Activated effector memory CD4-positive, alpha-beta T cell treated with Interleukin-2 at 50 U/mL for 16 hours (primary cell): ENCODE measurements at places on chromosomes 2 and 18.

GRCh38 chr18:48952287-48953103 lies 1.7 kb upstream of the SMAD7 start:
- peak; percentile 49 for DNase-seq

DNA sequence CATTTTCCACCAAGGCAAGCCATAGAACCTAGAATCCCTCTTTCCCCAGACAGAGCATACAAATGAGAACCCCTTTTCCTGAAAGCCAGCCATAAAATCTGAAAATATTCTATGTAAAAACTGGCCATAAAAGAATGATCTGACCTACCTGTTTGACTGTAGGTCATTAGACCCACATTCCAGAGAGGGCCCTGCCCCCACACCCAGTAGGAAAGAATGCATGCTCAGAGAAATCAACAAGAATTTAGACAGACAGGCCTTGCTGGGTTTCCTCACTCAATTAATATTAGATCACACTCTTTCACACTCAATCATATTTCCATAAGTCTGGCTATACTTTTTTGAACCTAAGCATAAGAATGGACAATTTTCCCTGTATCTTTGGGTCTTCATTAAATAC lies 929.5 kb downstream of the ERBB4 start:
- DNase-seq = no peak

DNA sequence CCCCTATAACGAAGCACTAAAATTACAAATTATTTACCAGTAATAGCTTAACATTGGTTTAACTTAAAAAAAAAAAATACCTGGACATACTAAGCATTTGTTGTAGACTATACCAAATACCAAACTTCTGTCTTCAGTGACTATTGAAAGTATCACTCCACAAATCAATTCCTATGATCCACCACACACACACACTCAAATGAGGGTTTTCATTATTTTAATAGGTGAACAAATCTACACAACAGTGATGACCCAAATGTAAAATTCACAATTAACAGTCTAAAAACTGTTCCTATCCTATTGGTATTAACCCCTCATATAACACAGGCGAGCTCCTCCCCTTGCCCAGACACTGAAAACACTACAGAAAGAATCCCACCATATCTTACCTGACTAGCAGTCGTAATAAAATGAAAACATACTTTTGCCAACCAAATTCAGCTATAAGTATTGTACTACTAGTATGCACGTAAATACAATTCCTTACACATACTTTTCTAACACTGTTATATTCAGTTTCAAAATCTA lies 2.5 kb downstream of the SP3 start:
- DNase-seq = no peak

GRCh38 chr2:25230198-25230947 lies 62.0 kb upstream of the POMC start:
- DNase-seq = no peak

- no peak for DNase-seq
These were observed 29.4 kb downstream of the AOX1 start for GRCh38 chr2:200615247-200615646.

DNA sequence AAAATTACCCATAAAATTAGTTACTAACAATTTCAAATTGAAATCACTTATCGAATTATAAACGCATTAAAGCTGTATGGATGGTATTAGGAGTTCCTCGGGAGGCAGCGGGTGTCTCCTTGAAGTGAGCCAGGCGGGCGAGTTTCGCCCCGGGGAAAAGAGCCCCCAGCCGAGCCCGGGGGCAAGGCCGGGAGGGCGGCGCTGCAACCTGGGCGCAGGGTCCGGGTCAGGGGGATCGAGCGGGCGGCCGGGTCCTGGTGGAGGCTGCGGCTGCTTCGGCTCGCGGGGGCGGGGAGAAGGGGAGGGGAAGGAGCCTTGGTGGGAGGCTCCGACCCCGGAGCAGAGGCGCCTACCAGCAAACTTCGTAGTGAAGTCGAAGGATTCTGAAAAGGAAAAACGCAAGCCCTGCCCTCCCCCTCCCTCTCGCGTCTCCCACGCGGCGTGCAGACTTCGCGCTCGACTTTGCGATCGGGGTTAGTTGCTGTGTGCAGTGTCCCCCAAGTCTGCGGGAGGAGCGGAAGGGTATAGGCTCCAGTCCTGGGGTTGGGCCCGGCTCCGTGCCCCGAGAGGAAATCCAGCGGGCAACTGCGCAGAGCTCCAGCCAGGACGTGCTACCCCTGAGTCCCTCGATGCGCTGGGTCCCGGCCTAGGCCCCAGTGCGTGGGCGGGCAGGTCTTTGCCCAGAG lies 140.8 kb downstream of the MEIS1 start:
- DNase-seq = no peak

DNA sequence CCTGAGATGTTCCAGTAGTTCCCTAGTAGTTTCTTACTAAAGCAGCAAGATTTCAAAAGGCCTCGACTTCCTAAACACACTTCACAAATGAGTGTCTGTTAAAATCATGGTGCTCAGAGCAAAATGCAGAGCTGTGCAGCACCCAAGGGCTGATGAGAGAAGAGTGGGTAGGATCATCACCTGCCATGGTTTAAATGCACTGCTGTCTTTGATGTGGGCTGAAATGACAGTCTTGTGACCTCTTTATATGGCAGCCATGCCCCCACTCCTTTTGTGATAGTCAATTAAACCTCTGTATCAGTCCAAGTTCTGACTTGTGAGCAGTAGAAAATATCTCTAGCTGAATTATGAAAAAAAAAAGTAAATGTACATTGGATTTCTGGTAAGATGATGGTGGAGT lies 107.1 kb downstream of the TFCP2L1 start:
- DNase-seq = no peak

GRCh38 chr2:198710562-198710961 lies 747.2 kb downstream of the SATB2 start:
- DNase-seq = no peak

- no peak for DNase-seq
These were observed 48.1 kb downstream of the PSMG2 start for GRCh38 chr18:12750715-12751502.

- no peak for DNase-seq
These were observed 25.0 kb upstream of the CXXC1 start for GRCh38 chr18:50312296-50313030.

DNA sequence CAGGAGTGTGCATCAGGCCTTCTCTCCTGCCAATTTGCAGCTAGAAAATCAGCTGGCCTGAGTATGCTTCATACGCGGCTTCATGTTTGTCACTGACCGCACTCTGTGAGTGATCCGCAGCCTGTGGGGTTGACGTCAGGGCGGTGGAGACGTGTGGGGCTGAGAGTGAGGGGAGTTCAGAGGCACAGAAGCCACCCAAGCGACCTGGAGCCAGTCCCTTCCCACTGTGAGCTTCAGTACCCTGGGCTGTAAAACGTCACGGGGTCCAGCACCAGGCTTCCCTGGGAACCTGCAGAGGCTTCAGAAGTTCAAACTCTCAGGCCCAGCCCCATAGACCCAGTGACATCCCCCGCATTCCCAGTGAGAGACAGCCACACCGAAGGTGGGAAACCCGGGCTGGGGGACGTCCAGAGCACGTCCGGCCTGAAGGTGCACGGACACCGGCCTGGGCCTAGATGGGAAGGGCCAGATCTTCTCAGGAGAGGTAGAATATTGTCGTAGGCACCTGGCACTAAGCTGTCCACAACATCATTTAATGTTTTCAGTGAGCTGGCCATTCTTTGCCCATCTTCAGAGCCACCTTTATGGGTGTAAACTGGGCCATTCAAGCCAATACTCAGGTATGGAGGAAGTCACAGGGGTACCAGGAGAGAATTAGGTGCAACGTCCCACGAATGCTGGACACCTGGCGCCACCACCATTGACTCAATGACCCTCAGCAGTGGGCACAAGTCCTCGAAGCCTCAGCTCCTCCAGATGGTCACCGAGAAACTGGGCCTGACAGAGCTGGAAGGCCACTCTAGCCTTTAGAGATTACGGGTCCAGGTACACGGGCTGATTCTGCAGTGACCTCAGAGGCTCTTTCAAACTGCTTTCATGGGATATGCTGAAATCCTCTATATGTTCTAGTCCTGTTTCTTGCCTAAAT lies 235.6 kb upstream of the MYT1L start:
- DNase-seq = no peak

GRCh38 chr2:124763611-124764010 lies 738.5 kb downstream of the CNTNAP5 start:
- no peak for DNase-seq

DNA sequence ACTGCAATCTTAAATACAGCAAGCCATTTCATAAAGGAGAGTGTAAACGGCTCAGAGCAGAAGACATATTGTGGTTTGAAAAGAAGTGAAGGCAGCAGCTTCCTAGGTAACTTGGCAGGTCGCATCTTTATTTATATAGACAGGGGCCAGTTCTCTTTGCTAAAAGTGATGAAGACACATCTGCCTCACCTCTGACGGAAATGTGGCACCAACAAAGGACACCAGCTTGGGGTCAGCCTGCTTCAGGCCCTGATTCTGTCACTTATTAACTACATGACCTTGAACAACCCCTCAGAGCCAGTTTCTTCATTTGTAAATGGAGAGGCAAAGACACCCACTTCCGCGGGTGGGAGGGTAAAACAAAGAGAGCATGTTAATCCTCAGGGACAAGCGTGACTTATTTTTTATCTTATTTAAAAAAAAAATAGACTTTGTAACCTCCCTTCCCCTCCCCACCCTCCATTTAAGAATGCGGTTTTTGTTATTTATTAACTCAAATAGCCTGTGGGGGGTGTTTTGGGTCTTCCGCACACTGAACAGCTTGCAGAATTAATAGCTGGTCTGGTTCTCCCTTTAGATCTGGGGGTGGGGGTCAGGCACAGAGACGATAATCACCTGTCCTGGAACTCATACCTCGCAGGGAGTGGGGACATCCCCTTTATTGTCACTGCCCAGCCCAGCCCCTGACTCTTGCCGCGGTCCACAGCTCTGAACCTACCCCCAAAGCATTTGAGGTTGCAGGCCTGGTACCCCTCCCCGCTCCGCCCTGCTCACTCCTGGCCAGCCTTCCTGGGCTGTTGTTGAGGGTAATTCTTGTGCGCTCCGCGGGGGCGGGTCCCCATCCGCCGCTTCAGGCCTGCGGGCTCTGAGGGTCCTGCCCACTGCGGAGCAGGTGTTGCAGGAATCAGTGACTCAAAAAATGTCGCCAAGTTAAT lies 64.2 kb upstream of the TMEM17 start:
- no peak for DNase-seq

GRCh38 chr18:58977801-58978200 lies 113.1 kb downstream of the ZNF532 start:
- no peak for DNase-seq

- no peak for DNase-seq
These were observed 31.8 kb upstream of the IMP4 start for GRCh38 chr2:130310881-130311280.

DNA sequence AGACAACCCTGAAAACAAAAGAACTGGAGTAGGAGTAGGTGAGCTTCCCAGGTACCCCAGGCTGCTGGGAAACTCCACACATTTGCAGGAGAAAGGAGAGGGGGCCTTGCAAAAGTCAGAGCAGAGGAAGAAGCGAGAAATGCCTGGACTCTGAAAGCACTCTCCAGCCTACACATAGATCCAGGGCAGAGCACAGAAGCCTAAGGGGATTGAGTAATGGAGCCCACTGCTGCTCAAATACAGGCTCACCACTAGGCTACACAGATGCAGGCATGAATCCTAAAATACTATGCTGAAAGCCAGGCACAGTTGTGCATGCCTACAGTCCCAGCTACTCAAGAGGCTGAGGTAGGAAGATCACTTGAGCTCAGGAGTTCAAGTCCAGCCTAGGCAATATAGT lies 33.4 kb downstream of the OSBPL1A start:
- no peak for DNase-seq

GRCh38 chr2:9797681-9798556 lies 45.4 kb upstream of the TAF1B start:
- DNase-seq = no peak

DNA sequence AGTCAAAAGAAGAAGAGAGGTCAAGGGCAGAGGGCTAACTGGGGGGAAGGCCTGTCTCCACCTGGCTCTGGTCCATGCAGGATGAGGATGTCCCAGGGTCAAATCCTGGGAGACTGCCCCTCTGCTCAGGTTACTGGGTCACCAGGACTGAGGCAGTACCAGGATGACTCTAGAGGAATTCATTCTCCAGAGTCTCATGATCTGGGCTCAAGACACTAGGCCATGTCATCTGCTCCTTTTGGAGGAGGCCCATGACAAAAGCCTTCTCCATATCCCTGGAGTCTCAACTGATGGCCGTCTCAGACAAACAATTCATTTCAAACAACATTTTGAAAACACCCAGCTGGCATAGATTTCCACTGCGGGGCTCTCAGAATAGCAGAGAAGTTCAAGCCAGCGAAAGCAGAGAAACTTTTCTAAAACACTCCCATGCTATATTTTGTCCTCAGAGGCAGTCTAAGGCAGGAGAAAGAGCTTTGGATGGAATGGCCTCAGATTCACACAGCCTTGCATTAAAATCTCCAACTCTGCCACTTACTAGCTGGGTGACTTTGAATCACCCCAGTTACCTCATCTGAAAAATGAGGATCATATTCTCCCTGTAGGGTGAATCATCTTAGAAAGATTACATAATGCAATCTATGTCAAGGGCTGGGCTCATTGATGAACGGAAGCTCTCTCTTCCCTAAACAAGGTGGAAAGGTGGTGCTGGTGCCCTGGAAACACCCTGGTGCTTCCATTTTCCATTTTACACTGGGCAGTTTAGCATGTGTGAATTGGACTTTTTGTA lies 48.8 kb upstream of the LCLAT1 start:
- DNase-seq = no peak

GRCh38 chr2:37421686-37422085 lies 77.3 kb downstream of the QPCT start:
- no peak for DNase-seq

GRCh38 chr2:149761611-149762010 lies 174.0 kb upstream of the MMADHC start:
- DNase-seq = no peak

GRCh38 chr2:224268441-224268840 lies 133.5 kb downstream of the FAM124B start:
- DNase-seq = no peak

GRCh38 chr2:114929225-114929624 lies 486.8 kb downstream of the DPP10 start:
- DNase-seq = no peak

DNA sequence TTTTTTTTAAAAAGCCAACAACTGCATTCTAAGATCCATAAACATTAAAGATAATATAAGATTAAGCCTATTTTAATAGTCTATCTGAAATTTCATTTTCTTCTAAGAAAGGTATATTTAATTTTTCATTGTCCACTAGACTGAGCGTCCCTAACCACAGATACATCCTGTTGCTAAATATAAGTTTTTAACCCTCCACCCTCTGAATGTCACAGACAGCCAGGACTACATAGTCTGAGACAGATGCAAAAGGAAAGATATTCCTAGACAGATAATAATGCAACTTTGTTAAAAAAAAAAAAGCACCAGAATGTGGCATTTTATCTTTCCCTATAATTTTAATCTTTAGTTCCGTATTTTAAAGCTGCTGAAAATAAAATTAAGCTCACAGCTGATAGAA lies 114.6 kb downstream of the ZEB2 start:
- DNase-seq = no peak

DNA sequence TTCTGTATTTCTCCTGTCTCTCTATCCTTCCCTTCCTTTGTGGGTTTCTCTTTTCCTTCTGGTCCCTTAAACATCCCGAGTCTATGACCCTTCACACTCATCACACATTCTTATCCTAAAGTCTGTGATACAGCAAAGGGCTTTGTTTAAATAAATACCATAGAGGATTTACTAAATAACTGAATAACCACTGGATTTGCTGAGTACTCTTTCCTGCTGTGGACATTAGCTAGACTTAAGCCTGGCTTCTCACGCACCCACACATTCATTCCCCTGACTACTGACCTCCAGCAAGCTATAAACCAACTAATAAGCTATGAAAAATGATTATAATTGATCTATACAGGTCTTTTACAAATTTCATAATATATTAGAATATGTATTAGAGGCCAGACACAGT lies 76.6 kb downstream of the COL4A3 start:
- no peak for DNase-seq

- no peak for DNase-seq
These were observed 52.9 kb upstream of the HPCAL1 start for GRCh38 chr2:10249798-10250197.
